ELF-1 (cell line): ENCODE measurements at places on chromosomes 13 and 19.

DNA sequence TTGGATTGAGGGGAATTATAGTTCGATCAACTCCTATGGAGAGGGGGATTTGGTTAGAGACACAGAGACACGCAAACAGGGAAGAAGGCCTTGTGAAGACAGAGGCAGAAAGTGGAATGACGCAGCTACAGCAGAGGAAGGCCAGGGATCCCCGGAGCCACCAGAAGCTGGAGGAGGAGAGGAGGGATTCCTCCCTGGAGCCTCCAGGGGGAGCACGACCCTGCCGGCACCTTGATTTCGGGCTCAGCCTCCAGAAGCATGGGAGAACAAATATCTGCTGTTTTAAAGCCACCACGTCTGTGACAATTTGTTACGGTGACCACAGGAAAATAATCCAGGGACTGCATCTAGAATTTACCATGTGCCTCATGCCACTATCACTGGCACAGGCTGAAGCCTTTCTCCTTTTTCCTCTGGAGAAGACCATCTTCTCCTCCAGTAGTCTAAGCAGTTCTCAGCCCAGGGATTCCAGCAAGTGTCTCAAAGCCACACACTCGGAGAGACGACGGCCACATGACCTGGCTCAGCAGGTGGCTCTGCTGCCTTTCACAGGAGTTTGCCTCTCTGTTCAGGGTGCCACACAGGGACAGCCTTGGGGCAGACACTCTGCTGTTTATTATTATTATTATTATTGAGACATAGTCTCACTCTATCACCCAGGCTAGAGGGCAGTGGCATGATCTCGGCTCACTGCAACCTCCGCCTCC lies 39.9 kb upstream of the CCNE1 start:
- DNase-seq = peak; percentile 76

DNA sequence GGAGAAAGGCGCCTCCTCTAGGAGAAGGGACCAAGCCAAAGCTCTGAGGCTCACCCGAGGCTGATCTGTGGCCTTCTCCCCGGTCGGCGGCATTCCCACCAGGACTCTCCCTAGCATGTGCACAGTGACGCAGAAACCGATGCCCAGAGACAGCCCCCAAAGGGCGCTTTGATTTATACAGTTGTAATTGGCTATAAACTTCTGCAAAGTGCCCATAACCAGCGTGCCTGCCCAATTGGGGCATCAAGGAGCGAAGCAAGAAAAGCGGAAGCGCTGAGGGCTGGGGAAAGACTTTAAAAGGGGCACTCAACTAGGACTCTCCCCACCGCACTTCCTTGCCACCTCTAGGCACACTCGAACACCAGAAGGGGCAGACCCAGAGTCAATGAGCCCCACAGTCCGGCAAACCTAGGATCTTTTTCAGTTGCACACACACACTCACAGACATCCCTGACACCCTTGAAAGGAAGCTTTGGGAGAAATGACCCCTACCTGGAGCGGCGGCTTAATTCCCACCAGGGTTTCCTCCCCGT lies 1.8 kb downstream of the CDX2 start:
- peak; percentile 57 for DNase-seq

DNA sequence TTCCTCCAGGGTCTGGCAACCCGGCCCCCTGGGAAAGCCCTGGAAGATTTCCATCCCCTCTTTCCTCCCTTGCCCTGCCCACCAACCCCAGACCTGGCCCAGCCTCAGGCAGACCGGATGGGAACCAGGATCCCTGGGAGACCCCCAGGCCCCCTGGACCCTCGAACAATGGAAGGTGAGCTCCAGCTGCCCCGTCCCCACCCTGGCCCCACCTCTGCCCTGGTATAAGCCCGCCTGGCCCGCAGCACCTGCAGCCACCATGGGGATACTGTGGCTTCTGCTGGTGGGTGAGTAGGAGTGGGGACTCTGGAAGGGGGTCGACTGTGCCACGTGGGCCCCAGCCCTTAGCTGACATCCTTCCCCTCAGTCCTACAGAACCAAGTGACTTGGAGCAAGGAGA lies 32.4 kb downstream of the HPN start:
- DNase-seq = no peak

- no peak for DNase-seq
These were observed 4.6 kb upstream of the RFXAP start for GRCh38 chr13:36814465-36814864.

DNA sequence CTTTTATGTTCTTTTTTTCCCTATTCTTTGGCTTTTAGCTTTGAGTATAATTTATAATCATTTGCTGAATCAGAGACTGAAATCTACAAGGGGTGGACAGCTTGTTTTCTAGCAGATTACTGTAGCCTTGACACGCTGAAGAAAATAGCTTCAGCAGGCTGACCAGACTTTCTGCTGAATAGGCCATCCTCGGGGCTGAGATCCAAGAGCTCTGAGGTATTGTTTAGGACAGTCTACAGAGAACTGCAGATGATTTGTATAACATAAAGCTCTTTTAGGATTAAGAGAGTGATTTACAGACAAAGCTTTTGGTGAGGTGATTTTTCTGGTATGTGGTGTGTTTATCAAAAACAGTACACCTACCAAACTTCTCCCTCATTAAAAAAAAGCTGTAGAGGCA lies 16.8 kb downstream of the POLR1D start:
- DNase-seq = no peak

DNA sequence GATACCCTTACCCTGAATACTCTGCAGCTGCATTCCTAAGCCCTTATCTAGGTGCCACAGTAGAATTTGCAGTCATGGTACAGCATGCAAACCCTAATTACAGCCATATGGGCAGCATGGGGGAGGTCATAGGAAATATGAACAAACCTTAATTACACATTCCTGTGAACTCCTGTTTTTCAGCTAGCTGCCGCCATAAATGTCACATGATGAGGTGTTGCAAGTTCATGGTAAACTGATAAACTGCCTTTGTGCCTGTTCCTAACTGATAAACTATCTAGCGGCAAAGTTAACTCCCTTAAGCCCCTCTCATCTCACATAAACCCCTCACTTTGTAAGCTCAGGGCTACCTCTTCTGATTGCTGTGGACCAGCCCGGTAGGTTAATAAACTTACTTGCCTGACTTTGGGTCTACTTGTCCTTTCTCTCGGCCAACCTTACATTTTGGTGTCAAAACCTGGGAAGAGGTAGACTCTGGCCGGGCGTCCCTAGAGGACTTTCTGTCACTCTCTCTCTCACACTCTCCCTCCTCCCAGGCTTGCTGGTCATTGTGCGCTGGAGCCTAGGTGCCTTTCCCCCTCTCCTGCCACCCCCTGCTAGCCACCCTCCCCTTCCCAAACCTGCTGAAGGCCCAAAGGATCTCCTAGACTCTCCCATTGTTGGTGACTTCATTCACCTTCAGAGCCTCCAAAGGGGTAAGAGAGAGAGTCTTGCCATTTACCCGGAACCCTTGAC lies 43.3 kb downstream of the ZNF93 start:
- no peak for DNase-seq

- no peak for DNase-seq
These were observed 4.4 kb downstream of the RNF225 start for GRCh38 chr19:58399903-58400302.

GRCh38 chr19:18227781-18228271 lies 1.6 kb upstream of the PDE4C start:
- no peak for DNase-seq

DNA sequence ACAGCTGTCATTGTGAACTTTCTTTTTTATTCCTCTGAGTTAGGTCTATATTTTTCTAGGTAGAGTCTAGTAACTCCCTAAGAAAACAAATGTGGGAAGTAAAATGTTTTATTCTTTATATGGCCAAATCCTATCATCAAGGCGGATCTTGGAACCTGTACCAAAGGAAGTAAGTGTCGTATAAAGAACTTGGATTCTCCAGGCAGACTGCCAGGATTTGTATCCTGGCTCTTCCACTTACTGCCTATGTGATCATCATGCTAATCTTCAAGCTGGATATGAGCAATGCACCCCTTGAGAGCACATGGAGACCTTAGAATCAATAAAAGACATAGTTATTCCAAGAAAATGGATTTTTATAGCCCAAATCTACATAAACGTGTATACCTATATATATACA lies 286.5 kb downstream of the PCDH17 start:
- no peak for DNase-seq

- no peak for DNase-seq
These were observed 9.1 kb upstream of the SHISA7 start for GRCh38 chr19:55451965-55452748.

DNA sequence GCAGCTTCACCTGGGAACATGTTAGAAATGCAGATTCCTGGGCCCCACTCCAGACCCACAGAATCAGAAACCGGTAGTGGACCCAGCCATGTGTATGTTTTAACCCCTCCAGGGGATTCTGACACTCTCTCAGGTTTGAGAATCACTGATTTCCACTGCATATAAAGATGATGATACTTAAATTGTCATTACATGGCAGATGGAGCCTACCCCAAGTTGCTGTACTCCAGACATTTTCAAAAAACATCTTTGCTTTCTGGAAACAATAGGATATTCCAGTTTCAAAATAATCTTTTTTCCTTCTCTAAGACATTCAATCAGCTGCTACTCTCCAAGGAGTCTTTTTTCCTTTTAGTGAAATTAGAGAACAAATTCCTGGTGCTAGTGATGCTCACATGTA lies 48.6 kb upstream of the RGCC start:
- DNase-seq = no peak

- peak; percentile 78 for DNase-seq
These were observed 5.0 kb downstream of the PPP1R37 start for GRCh38 chr19:45097776-45098520.

GRCh38 chr19:41278478-41278877 lies 14.3 kb downstream of the HNRNPUL1 start:
- no peak for DNase-seq

DNA sequence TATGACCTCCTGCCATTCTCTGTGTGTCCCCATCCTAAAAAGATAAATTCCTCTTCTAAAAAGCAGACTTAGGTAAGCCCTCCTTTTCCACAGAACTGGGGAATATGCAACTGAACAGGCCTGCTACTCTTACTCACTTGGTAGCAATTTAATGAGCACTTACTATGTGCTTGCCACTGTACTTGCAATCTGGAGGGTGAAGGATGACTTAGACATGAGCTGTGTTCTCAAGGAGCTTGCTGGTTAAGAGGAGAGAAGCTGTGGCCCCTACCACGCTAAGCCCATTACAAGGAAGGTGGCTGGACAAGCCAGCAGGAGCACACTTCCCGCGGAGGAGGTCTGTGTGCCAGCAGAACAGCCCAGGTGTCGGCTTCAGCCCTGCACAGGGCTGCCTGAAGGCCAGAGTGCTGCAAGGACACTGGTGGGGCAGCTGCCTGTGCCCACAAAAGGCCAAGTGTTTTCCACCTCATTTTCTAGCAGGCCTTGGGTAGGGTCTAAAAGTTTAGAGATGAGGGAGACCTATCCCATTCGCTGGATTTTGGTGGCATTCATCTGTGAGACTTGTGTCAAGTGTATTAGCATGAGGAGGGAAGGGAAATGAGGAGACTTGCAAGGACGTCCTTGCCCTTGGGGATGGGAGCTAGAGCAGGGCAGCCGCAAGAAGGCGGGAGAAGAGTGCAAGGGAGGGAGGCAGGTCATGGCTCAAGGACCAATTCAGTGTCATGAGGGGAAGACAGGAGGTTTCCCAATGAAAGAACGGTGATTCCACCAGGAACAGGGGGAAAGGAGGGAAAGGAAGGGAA lies 52.0 kb downstream of the COL4A1 start:
- DNase-seq = no peak

- DNase-seq = no peak
These were observed 17.5 kb downstream of the DDX39A start for GRCh38 chr19:14401468-14402195.

GRCh38 chr13:96527497-96527896 lies 437.6 kb downstream of the HS6ST3 start:
- peak; percentile 3 for DNase-seq

- DNase-seq = no peak
These were observed 139.9 kb downstream of the ZNF675 start for GRCh38 chr19:23547156-23547555.

GRCh38 chr13:94711561-94712286 lies 621 bp downstream of the SOX21 start:
- DNase-seq = peak; percentile 58

- peak; percentile 88 for DNase-seq
These were observed 24.8 kb downstream of the C2CD4C start for GRCh38 chr19:383922-384798.

DNA sequence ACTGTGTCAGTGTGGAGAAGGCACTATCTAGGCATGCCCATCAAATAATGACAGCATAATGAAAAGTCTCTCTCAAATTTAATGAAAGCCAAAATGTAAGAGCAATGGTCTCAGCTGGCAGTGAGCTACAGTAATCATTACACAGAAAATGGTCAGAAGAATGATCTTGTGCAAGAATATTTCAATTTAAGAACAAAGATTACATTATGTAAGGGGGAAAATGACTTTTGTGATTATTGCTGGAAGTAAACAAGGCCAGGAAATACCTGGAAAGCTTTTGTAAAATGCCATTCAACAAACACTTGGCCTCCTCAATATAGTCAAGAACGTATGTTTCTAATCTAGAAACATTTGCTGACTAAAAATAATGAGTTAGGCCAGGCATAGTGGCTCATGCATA lies 89.1 kb downstream of the CAB39L start:
- DNase-seq = no peak

GRCh38 chr13:59409211-59409610 lies 754.5 kb downstream of the DIAPH3 start:
- DNase-seq = peak; percentile 36

GRCh38 chr19:46696052-46696451 lies 20.9 kb downstream of the PRKD2 start:
- DNase-seq = peak; percentile 80

GRCh38 chr19:43754503-43755255 lies at the start of gene SMG9:
SMG9 (minus strand) TSS chr19:43754962; CDS start chr19:43750741, 4,221 bp downstream.
- peak; percentile 98 for DNase-seq

DNA sequence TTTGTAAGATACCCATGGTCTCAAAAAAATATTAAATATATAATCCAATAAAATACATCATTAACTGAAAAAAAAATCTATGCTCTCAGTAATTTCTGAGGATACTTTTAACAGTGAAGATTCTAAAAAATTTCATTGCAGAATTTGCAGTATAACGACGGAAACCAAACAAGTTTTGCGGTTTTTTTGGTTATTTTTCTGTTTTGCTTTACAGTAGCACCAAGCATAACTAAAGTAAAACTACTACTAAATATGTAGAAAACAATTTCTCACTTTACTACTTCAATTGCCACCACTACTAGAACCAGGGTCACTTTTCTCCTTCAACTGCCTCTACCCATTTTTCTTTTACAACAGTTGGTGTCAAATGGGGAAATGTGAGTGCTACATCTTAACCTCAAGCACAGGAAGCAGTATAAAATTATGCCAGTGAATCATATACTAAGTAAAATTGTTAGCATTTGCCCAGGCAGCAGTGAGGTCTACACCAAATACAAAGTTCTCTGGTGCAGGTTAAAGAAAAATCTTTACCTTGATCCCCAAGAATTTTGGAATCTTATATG lies 24.1 kb downstream of the MICU2 start:
- no peak for DNase-seq

GRCh38 chr19:31312677-31313244 lies 36.5 kb downstream of the TSHZ3 start:
- no peak for DNase-seq

GRCh38 chr19:3849092-3849491 lies 19.7 kb downstream of the ZFR2 start:
- DNase-seq = peak; percentile 79

GRCh38 chr19:2394442-2395292 lies 32.7 kb downstream of the TIMM13 start:
- no peak for DNase-seq

GRCh38 chr19:52622261-52622660 lies 15.9 kb downstream of the ZNF83 start:
- DNase-seq = no peak

GRCh38 chr13:37039896-37040295 lies 19.6 kb downstream of the SUPT20H start:
- no peak for DNase-seq
